Cardiac muscle cell (in vitro differentiated cells and primary cell): ENCODE measurements at places on chromosomes 11 and 22.

- DNase-seq, result no peak
Observed at GRCh38 chr22:35103761-35104160, 37.8 kb downstream of the ISX start.

GRCh38 chr11:84313830-84314359 is 1027.7 kb upstream of the CCDC90B start:
- no peak for DNase-seq

DNA sequence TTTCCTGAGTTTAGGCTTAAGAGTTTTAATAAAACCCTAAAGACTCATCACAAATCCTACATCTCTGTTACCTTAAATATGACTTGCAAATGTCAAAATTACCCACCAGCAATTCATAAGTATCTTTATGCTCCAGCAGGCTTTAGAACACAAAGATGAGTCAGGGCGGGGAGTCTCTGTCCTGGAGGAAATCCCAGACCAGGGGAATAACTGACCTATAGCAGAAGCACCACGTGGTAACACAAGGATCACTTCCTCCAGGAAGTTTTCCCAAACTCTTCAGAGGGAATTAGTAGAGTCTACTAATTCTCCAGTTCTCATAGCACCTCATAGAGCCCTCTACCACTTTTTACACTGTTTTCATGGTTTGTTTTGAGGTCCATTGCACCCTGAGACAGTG is 217.0 kb downstream of the NAV2 start:
- DNase-seq, result no peak

GRCh38 chr11:75238595-75239440 is 1.8 kb upstream of the TPBGL start:
- DNase-seq, result no peak

DNA sequence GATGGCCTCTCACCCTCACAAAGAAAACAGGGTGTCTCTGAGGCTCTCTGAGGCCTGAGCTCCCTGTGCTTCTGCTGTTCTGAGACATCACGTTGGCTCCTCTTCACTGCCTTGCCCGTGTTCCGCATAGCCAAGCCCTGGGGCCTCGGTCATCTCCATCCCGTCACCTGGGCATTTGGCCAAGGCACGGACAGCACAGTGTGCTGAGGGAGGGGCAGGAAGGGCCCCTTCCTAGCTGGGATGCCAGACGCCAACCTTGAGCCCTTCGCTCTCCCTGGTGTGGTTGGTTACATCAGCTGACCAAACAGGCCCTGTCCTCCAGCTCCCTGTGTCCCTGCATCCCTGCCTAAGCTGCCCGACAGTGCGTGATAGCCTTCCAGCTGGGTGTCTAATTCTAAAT is 25.9 kb downstream of the MOV10L1 start:
- DNase-seq, result peak; percentile 61

GRCh38 chr11:34006876-34007275 is 44.7 kb upstream of the CAPRIN1 start:
- DNase-seq, result no peak

DNA sequence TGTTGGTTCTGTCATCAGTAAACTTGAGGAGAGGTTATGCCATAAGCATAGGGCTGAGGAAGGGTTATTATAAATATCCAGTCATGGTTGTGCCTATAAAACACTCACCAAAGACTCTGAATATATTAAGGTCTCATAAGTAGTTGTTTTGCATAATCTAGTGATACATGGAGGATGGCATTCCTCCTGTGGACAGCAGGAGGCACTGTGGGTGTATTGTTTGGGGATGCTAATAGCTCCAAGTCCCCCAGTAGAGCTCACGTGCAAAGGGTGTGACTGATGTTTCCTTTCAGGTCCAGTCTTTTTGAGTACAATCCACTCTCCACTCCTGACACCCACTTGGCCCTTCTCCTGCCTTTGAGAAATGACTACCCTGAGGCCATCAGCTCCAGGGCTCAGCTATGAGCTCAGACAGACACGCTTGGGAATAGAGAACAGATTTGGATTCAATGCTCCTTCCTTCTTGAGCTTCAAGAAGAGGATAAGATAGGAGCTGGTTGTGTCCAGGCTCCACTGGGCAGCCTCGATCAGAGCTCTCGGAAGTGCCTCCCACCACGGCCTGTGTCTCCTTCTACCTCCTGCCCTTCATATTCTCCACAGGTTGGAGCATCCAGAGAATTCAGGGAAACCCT is 85.2 kb upstream of the IGLL5 start:
- peak; percentile 3 for DNase-seq

DNA sequence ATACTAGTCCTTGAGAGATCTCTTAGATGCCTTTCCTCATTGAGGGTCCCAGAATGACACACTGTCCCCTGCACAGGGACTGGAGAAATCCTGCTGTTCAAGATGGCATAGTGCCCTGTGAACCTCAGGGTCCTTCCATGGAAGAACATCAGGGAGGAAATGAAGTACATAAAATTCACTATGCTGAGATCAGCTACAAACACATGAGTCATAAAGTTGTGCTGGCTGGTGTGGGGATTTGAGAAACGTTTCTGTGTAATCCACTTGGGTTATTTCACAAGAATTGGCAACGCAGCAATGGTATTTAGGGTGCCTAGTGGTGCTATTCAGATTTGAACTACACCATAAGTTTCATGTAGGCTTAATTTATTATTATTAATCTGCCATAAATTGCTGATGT is 174.4 kb downstream of the MAML2 start:
- DNase-seq, result no peak

DNA sequence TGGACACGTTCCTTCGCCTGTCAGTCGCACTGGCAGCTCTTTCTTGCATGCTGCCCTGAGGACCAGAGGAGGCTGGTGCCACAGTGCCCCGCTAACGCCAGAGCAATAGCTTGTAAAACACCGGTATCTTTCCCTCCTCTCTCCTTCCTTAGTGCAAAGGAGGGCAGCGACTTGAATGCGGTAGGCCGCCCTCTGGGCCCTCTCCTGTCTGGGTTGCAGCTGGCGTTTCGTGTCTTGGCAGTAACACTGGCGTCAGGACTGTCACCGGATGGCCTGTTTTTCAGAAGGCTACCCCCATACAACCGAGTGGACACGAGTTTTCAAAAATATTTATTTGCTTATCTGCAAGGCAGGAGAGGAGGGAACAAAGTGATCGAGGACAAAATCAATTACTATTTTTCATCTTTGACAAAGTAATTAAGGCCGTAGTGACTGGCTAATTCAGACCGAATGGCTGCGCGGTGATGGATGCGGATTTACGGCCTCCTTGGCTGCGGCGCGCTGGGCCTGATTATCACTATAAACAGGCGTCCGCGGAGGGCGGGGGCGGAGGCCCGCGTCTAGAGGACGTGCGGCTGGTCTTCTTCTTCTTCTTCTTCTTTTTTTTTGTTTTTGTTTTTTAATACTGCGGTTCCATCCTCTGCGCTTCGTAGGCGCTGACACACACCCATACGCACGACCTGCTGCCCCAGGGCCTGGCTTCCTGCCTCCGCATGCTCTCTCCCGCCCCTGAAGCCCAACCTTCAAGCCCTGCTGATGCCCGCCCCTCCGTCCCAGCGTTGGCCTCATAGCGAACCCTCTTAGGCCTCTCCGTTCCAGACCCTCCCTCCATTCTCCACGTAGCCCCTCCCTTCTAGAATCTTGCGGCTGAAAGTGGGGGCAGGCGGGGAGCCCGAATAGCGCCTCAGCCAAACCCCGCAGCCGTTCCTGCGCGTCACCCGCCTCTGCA is 2.9 kb upstream of the SLC6A5 start:
- DNase-seq, result no peak
